CD4-positive, CD25-positive, alpha-beta regulatory T cell (primary cell): ENCODE measurements at places on chromosomes 16 and 17. TPM values are rescaled to one million over a fixed set of nuclear protein-coding genes. Genes with fewer than 3 reads are reported as not detected.

GRCh38 chr17:72901083-72901482 lies 191.4 kb downstream of the SLC39A11 start:
- DNase-seq: no peak

Gene GOSR2
- 54.8 TPM for polyA plus RNA-seq

Gene CCL4L2
- polyA plus RNA-seq: not detected

Gene KRTAP1-1
- not detected for polyA plus RNA-seq

DNA sequence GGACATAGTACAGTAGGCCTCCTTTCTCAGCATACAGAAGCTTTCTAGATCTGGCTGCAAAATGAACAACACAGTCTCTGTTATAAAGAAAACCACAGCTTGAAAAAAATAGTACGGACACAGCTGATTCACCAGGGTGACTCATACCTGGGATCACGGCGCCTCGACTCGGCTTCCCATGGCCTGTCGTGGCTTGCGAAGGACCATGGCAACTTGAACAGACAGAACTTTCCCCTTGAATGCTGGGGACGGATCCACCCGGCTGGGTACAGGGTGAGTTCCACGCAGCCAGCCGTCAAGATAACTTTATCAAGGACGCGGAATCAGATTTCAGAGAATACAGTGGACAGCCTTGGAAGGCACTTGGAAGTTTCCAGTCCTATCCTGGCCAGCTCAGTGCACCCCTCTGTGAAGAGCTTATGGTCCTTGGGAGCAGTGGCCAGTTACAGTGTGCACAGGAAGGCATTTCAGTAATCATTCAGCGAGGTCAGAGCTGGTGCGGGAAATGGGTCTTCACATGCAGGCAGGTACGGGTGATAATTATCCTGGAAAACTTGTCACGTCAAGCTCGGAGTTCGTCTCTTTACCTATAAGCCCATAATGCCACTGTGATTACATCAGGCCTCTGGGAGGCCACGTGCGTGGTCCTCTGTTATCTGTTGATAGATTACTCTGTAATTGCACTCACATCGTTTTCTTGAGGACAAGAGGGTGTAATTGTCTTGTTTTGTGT lies 57.9 kb upstream of the MAF start:
- no peak for DNase-seq

DNA sequence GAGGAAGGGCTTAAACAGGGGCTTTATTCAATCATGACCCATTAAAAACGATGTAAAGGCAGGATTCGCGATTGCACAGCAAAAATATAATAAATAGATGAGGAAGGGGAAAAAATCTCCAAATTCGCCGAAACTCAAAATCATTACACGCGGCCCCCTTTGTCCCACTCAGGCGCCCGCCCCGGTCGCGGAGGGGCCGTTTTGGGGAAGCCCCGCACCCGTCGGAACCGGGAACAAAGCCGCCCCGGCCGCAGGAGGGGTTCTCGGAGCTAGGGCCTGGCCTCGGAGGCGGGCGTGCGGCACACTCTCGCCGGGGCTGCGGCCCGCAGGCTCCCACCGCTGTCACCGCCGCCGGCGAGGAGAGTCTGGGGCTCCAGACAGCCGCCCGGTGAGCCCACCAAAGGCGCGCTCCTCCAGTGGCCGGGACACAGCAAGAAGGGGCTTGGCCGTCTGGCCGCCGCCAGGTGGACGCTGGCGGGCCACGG lies 521 bp downstream of the C16orf87 start:
- peak; percentile 43 for DNase-seq

DNA sequence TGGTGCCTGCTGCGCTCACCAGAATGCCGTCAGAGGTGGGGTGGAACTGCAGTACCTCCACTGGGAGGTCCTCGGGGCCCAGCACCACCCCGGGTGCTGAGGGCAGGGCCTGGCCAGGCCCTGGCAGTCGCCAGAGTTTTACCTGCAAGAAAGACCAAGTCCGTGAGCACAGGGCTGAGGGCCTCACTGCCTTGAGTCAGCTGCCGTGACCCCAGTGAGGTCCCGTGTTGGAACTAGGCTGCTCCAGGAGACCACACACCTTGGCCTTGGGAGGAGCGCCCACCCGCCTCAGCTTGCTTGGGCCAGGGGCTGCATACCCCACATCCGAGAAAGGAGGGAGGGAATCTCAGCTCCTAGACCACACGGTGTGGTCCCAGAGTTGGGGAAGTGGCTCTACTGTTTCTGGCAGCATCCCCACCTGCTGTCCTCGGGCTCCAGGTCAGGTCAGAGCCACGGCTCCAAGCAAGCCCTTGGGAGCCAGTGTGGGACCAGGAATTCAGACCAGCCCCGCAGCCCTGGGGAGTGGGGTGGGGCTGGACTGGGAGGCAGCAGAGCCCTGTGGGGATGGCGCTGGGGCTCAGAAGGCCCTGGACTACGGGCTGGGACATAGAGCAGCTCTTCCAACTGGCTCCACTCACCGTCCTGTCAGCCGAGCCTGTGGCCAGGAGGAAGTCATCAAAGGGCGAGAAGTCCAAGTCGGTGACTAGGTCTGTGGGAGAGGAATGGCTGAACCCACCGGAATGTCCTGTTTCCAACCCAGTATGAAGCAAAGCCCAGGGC lies 8.7 kb downstream of the CORO7 start:
- no peak for DNase-seq

DNA sequence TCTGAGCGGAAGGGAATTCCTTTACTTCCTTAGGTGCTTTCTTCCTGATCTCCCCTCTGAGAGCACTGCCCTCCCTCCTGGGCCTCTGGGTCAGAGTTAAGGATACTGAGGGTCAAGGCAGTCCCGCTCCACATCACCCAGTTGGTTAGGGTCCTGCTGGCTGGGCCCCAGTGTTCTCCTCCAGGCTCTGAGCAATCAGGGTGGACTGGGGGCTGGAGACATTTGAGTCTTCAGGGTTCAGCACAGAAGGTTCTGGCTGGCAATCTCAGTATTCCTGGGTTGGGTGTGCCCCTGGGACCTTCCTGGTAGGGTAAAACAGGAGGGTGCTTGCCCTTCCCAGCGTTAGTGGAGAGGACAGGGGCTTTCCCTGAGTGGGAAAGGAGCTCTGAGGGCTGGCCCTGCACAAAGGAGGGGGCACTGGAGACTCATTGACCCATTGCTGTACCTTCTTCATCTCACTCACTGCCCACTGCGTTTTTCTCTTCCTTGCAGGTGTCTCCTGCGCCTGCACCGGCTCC lies 448 bp downstream of the MT1M start:
- DNase-seq: no peak

- DNase-seq: no peak
Measured at GRCh38 chr17:83079766-83080578, 563 bp downstream of the METRNL start.

DNA sequence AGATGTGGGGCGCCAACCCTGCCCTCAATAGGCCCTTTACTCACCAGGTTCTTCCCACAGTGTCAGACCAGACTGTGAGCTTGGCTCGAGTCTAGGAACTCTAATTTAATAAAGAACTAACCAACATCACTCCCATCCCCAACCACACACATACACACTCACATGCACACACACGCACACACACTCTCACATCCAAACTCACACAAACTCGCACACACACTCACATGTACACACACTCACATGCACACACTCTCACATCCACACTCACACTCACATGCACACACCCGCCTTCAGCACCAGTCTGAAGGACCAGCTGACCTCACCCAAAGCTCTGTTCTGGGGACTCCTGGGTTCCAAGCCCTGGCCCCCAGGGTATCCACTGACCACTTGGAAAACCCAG lies 63.8 kb downstream of the COG7 start:
- DNase-seq: no peak

- DNase-seq: no peak
Measured at GRCh38 chr16:6096931-6097670, 999.5 kb upstream of the EEF2KMT start.

GRCh38 chr16:83338138-83338537 lies 469.6 kb upstream of the HSBP1 start:
- no peak for DNase-seq

DNA sequence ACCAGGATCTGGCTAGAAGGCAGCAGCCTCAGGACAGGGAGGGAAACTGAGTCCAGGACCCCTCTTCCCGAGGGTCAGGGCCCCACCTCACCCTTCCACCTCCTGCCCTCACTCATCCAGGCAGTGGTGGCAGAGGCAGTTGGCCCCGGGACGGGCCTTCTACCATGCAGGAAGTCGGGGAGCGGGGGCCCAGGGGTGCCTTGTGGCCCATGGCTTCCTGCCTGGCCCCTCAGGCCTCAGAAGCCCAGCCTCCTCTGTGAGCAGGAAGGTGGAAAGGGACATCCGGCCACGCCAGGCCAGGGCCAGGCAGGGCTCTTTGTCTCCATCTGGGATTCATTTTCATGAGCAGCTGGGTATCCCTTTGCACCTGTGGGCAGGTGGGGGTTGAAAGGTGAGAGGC lies 58.5 kb downstream of the BAHCC1 start:
- peak; percentile 63 for DNase-seq

DNA sequence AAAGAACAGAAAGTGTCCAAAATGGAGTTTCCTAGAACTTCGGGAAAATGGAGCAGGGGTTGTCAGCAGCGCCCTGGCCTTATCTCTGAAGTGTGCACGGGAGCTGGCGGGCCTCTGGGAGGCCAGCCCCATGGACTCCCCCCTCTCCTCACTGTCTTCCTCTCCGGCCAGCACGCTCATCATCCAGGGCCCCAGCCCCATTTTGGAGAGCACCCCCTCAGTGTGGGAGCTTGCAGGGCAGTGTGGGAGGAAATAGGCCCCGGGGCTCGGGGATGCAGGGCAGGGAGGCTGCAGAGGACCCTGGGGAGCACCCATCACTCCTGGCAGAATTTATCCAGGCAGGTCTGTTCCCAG lies 4.9 kb upstream of the PABPN1L start:
- no peak for DNase-seq

- no peak for DNase-seq
Measured at GRCh38 chr16:57098188-57098841, 5.9 kb downstream of the CPNE2 start.

Gene CDH3
- polyA plus RNA-seq: 0.38 TPM

DNA sequence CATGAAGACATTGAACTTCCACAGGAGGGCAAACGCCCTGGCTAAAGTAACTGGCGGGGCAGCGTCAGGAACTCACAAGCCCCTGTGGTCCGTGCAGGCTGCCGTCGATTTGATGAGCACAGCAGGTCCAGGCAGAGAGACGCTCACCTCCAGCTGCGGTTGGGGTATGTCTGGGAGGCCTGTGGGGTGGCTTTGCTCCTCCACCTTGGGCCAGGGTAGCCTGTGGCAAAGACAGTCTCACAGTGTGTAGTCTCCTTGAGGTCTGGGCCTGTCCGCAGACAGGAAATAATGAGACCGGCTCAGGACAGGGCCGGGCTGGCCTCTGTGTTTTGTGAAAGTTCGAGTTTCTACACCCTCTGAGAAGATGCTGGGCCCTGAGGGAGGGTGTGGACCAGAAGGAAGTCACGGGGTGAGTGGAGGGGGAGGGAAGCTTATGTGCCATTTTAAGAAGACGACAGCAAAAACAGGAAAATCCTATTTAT lies 103.3 kb downstream of the METRNL start:
- no peak for DNase-seq

DNA sequence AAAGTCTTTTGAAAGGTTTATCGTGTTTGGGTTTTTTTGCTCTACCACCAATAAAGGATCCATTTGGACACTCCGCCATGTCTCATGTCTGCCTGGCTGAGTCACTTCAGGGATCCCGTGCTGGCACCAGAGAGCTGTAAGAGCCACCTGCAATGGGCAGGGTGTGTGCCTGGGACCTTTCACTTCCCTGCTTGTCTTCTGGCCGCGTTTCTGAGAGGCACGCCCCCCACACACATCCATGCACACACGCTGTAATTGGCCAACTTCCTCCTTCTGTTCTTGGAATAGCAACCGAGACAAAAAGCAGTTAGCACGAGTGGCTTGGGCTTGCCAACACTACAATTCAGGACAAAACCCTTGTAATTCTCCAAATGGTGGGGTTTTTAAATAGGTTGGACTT lies 9.8 kb upstream of the SOST start:
- no peak for DNase-seq

GRCh38 chr17:16150251-16150856 lies 65.0 kb downstream of the NCOR1 start:
- no peak for DNase-seq

- DNase-seq: no peak
Measured at GRCh38 chr16:84082835-84083569, 33.7 kb downstream of the MBTPS1 start.

Gene KRTAP4-5
- not detected for polyA plus RNA-seq

DNA sequence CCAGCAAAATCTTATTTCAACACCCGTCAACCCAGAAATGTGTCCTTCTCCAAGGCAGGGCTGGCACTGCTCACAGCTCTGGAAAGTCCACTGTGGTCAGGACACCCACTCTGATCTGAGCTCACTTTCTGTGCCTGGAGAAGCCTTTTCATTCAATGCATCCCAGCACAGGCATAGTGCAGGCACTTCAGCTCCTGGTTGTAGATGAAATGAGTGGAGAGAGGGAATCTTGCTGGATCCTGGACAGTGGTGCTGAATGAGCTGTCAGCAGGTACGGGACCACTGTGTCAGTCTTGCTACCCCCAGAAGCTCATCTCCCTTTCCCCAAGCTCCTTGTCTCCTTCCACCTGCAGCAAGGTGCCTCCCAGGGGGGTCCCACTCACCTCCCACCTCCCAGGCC lies 86.1 kb upstream of the SALL1 start:
- DNase-seq: no peak

DNA sequence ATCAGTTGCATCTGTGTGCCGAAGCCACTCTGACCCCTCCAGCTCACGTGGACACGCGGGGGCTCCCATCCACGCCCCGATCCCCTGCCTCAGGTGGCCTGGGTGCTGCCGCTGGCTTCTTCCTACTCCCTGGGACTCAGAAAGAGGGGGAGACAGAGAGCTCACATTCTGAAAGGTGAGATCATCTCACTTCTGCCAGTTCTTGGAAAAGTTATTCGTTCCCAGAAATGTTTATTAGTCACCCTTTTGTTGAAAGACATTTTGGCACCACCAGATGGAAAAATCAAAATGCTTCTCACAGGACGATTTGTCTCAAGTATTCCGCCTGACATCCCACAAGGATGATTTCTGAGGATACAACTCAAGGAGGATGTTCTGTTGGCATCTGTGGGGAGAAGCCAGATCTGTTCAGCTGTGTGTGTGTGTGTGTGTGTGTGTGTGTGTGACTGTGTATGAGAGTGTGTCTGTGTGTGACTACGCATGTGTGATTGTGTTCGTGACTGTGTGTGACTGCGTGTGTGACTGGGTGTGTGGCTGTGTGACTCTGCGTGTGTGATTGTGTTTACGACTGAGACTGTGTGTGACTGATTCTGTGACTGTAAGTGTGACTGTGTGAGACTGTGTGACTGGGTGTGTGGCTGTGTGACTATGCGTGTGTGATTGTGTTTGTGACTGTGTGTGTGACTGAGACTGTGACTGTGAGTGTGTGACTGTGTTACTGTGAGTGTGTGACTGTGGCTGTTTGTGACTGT lies 207.3 kb downstream of the NTN1 start:
- DNase-seq: no peak

DNA sequence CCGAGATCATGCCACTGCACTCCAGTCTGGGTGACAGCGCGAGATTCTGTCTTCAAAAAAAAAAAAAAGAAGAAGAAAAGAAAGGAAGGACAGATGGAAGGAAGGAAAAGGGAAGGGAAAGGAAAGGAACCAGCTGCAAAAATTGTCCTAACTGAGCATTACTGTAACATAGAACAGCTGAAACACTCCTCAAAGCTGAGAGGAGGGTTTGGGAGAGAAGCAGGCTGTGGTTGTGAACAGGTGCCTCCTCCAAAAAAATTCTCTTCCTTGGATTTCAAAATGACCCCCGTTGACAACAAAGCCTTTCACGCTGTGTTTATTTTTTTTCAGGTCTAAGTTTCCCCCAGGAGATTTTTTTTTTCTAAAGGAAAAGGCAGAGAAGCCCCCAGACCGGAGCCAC lies 541.4 kb downstream of the WWOX start:
- no peak for DNase-seq

Gene SLC38A8
- polyA plus RNA-seq: not detected
